ENCODE measurements at places on chromosomes 4 and X.

DNA sequence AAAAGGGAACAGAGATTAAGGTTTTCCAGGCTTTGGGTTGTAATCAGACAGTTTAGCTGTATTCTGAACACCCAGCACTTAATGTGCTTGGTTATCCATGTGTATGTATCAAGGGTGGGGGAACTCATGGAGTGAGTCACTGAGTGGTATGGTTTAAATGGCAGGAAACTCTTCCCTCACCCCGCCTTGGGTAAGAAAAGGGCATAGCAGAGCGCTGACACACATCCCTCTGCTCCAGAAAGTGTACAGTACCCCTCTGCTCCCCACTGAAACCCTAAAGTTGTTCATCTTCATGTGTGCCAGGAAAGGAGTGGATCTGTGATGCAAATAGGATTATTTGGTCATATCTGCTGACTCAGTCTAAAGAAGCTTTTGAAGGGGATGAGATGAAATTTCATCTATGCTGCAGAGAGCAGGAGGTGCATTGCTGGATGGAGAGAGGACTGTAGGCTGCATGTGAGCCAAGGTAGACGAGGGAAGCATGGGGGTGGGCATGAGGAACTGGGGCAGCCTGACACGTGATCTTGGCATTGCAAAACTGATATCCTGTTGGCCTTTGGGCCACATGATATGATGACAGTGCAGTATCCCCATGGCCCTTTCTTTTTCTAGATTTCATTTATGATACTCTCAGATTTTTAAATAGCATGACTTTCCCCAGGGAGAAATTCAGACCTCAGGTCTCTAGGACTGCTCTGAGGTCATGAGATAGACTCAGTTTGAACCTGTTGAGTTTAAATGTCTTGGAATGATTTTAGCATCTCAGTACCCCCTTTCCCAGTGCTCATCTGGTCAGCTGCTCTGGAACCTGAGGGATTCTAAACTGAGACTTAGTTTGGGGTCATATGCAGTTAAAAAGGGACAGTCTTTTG, 84.8 kb downstream of the TMEM164 start:
- peak; percentile 85 for DNase-seq

- no peak for DNase-seq
These were observed 2394.2 kb upstream of the AGA start for GRCh38 chr4:179836179-179837075.

DNA sequence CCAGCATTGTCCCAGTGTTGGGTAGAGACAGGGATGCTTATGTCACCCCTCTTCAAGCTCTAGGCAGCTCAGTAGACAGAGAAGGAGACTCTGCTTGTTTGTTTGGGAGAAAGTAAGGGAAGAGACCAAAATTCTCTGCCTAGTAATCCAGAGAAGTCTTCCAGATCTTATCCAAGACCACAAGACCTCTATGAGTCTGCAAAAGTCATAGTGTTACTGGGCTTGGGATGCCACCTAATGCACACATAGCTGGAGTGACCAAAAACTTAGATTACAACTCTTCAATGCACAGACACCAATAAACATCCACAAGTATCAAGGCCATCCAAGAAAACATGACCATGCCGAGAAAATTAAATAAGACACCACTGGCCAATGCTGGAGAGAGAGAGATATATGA, 205.5 kb downstream of the UNC5C start:
- no peak for DNase-seq

GRCh38 chr4:95000076-95000648, 242.4 kb downstream of the BMPR1B start:
- no peak for DNase-seq

- DNase-seq, result peak; percentile 69
These were observed 80.9 kb downstream of the FAM114A1 start for GRCh38 chr4:38948551-38948950.

- no peak for DNase-seq
These were observed 91.1 kb upstream of the SMAD1 start for GRCh38 chr4:145390571-145390970.

DNA sequence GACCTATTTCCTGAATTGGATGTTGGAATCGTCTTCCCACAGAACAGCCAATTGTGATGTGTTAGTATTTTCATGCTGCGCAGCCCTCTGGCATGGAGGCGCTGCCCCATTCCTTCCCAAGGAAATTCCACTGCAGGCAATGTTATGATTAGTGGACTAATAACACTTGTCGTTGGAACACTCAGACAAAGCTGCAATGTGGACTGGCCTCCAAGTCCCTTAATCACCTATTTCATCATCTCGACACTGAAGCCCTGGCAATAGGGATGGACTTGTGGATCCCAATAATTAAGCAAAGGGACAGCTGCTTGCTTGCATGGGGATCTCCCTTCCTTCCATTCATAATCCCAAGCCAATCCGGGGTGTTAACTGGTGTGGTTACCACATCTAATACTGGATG, 78.8 kb upstream of the PLAC1 start:
- no peak for DNase-seq

GRCh38 chrX:34810916-34811315, 131.7 kb upstream of the FAM47B start:
- DNase-seq, result no peak

DNA sequence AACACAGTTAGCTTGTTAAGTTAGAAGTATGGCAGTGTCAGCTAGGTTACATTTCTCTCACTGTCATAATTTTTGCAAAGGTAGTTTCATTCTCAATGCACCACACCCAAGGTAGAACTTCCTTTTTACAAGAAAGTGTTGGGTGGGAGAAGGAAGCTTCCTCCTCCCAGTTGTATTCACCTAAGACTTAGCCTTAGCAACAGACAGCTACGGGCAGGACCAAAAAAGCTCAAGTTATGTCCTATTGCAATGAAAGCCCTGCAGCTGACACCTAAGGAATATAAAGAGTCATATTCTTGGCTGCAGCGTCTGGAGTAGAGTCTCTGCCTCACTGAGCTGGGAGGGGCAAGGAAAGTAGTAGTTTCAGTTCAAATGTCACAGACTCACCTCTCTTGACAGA, 25.1 kb upstream of the PRDM8 start:
- no peak for DNase-seq

DNA sequence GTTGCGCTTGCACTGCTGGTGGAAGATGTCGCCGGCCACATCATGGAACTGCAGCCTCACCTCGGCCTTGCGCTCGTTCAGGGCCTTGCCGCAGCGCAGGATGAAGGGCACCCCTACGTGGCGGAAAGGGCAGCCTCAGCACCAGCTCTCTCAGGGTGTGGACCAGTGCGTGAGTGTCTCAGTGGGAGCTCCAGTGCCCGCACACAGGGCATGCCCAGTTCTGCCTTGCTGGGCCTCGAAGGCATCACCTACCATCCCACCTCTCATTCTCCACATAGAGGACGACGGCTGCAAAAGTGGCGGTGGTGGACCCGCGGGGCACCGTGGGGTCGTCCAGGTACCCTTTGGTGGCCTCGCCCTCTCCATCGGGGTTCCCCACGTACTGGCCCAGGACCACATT, 14.0 kb downstream of the G6PD start:
- DNase-seq, result no peak

DNA sequence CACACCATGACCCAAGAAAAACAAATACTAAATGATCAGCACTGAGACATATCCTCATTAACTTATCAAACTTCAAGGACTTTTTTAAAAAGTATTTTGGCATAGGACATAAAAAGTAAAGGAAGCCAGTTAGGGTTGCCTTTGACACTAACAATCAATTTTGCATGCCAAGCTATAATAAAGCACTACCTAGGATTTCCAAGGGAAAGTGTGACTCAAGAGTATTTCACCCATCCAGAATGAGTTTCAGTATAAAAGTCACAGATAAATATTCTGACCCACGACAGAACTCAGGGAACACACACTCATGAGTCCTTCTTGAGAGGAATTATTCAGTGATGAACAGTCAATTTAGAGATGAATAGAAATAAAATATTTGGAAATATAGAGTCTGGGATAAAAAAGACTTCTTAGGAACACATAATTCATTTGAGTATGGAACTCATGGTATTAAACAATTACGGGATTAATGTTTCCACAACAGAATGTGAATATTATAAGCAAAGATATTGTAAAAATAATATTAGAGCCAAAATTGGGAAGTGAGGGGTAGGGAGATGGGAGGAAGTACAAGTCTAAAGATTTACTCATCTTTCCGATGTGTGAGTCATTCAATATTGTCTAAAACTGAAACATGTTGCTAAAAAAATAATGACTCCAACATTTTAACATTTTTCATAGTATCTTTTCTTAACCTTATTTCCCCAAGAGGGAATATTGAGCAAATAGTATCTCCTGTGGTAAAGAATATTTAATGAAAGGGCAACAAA, 143.5 kb upstream of the LNX1 start:
- DNase-seq, result peak; percentile 41

- no peak for DNase-seq
These were observed 3.5 kb downstream of the BEND4 start for GRCh38 chr4:42149004-42149403.

DNA sequence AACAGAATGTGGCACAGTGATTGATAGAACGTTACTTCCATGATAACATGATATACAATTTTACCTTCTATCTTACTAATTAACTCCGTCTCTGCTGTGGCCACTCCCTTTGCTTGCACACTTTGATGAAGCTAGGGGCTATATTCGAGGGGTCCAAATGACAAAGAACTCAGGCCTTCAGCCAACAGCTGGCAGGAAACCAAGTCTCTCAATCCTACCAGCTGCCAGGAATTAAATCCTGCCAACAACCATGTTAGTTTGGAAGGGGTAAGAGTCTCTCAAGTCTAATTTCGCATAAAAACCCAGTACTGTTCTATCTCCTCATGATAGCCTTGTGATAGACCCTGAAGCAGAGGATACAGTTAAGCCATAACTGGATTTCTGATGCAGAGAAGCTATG, 1122.9 kb upstream of the PCDH10 start:
- no peak for DNase-seq

- DNase-seq, result no peak
These were observed 161.0 kb upstream of the EOLA2 start for GRCh38 chrX:150099316-150099715.

DNA sequence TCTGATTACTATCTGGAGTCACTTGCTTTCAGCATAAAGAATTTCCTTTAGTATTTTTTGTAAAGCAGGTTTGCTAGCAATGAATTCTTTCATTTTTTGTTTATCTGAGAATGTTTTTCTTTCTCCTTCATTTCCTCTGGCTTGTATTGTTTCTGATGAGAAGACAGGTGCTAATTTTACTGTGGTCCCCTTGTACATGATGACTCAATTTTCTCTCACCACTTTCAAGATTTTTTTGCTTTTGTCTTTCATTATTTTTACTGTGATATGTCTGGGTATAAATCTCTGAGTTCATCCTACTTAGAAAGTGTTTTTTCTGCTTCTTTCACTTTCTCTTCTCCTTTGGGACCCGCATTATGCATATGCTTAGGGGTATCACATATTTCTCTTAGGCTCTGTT, 62.6 kb downstream of the PKD2 start:
- no peak for DNase-seq

DNA sequence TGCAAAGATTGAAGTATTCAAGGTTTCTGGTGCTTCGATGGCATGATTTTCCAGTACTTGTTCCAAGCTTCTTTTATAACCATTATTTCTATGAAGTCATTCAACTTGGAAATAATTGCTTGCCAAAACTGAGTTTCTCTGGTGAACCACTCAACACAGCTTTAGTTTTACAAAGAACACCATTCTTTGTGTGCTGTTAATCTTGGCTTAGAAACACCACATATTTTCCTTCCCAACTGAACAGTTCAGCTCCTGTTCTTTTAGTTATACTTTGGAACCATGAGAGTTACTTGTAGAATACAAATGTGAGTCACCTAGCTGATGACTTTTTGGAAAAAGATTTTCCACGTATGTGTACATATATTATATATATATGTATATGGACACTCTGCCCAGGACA, 32.7 kb downstream of the TMEM47 start:
- no peak for DNase-seq

GRCh38 chr4:88012647-88013046, 5.2 kb downstream of the PKD2 start:
- DNase-seq, result no peak

DNA sequence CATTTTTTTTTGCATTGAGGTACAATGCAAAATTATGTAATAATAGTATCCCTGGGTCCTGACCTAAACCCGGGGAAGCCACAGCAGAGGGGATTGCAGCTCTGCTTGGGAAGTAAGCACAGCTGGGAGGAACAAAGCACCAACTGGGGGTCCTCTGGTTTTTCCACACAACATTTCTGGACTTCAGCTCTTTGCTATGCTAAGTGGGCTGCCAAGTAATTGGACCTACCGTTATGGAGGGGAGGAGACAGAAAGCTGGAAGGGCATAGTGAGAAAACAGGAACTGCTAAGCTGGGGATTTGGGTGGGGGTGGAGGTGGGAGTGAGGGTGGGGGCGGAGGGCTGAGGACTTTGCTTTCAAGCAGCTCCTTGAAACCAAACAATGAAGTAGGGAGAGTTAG, 183.3 kb downstream of the ZIC3 start:
- DNase-seq, result no peak

GRCh38 chr4:24582235-24582832, 2.0 kb downstream of the DHX15 start:
- no peak for DNase-seq

GRCh38 chrX:22666441-22666840, 333.3 kb upstream of the DDX53 start:
- DNase-seq, result no peak

- no peak for DNase-seq
These were observed 42.0 kb downstream of the GUCY1B1 start for GRCh38 chr4:155800685-155801343.

DNA sequence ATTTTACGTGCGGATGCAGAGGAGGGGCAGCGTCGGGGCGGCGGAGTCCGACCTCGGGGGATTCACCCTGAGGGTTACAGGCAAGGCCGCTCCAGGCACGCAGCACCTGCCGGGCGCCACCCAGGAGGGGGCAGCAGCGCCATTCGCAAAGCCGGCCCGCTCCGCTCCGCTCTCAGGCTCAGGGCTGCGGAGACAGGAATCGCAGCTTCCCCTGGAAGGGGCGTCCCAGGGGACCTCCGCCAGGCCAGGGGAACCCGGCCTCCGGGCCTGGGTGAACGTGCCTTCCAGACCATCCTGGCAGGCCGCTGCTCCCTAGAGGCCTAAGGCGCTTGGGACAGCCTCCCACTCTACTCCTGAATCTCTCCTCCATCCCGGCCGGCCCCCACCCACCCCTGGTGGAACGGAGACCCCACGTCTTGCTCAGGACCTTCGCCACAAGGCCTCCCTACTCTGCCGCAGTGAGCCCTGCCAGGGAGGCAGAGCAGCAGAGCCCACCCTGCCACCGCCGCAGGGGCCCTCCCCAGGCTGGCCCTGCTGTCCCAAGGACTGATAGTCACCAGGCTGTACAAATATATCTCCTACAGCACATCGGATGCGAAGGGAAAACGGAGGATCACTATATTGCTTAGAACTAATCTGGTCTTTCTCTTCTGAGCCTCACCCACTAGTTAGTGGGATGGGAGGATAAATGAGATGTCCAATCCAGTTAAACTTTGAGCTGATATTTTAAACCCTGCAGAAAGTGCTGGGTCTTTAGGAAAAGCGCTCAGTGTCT, 115.0 kb downstream of the SMIM20 start:
- DNase-seq, result peak; percentile 54

DNA sequence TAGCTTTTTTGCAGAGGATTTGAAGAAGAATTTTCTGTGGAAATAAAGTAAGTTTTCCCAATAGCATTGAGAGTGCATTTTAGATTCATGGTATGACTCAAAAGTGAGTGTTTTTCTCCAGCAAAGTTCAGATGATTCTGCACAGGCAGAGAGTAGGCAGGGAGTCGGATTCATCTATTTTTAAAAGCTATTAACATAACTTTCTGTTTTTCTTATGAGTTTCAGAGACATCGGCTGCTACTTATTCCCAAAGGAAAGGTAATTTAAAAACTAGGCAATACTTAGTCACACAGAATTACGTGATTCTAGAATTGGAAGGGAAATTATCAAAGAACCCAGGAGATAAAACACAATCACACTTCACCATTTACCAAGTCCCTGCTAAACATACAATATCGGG, 4.4 kb downstream of the CCDC110 start:
- DNase-seq, result no peak
